Mucosa of gallbladder (tissue), 1 donor: ENCODE measurements at places on chromosomes 5 and 9. TPM values are rescaled to one million over a fixed set of nuclear protein-coding genes. Genes with fewer than 3 reads are reported as not detected.

GNAQ gene
- 83.6 TPM for total RNA-seq

PPP3R2 gene
- not detected for total RNA-seq

SPINK13 gene
- not detected for total RNA-seq

RALGDS gene
- 50.7 TPM for total RNA-seq
